ENCODE measurements at places on chromosomes 3 and 15. TPM values are rescaled to one million over a fixed set of nuclear protein-coding genes. Genes with fewer than 3 reads are reported as not detected.

Gene PAK2
- 116 TPM for total RNA-seq

Gene NME9
- not detected for total RNA-seq

Gene HLTF
- 15.9 TPM for total RNA-seq

Gene ALCAM
- 14.0 TPM for total RNA-seq

Gene VPS8
- 59.8 TPM for total RNA-seq

DNA sequence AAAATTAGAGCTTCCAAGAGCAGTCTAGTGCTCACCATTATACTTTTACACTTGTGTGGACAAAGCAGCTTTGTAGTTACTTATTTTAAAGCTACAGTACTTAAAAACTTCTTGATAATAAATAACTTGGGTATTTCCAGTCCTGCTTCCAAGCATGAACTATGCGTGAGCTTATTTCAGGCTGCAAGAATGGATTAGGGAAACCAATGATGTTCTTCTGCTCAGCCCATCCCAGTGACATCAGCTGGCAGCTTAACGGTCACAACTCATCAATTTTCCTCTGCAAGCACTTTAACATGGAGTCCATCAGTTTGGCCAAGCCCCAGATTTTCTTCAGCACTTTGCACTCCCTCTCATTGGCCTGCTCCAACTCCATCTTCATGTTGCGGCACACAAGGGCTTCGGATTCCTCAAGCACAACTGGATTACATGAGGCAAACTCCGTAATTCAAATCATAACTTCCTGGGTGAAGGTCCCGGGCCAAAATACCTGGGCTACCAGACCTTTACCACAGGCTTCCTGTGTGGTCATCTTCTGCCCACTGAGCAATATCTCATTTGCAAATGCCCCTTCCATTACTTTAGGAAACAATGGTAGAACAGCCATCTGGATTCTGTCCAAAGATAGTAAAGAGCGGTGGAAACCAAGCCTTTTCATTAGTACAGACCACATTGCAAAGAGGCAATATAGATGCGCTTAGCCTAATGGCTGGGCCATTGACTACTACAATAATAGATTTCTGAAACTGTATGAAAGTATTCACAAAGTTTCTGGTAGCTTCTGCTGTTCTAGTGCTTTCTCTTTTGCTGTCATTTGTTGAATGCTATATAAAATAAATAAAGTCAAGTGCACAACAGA, 87.5 kb upstream of the DAZL start:
- peaks cover 10% of the 10 kb centered on the region for H3K4me1 ChIP-seq
- no peak overlapping the region for H3K4me3 ChIP-seq
- H3K27ac ChIP-seq, result no peak overlapping the region
- H3K27me3 ChIP-seq, result peaks cover 3% of the 10 kb centered on the region

DNA sequence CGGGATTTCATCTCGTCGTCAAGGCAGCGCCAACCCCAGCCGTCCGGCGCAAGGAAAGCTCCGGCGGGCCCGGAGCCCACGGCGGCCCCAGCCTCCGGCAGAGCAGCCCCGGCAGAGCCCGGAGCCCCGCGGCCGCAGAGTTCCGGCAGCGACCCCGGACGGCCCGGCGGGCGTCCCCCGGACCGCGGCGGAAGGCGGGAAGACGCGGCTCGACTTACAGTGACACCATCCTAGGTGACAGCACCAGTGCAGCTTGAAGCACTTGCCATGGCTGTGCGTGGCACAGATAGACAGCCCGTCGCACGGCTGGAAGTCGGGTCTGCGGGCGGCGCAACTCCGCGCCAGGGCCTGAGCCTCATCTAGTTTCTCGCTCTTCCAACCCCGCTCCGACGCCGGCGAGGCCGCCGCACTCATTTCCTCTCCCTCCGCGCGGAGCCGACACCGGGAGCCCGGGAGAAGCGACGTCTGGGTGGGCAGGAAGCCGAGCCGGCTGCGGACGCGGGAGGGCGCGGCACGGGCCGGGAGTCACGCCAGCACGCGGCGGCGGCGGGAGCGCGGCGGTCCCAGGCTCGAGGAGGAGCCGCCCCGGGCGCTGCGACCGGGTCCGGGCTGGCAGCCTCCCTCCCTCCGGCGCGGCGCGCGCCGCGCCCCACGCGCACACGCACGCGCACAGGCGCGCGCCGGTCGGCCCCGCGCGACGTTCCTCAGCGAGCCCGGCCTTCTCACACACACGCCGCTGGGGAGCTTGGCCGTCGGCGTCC, at the start of gene C3orf70:
Gene C3orf70 (minus strand): TSS at position 651 of the 761 bp plus-strand sequence. CDS start 237 bp downstream, at position 414.
- no peak within 1 kb of the TSS for H3K27ac ChIP-seq
- H3K27me3 ChIP-seq, result peaks cover 6% of the 10 kb centered on the region
- DNase-seq, result peak; percentile 51
- peaks cover 2% of the 10 kb centered on the region for H3K4me1 ChIP-seq
- no peaks in the 10 kb centered on the region for H3K36me3 ChIP-seq

- peaks cover 13% of the 10 kb centered on the region for H3K36me3 ChIP-seq
- no peak overlapping the region for H3K4me3 ChIP-seq
- DNase-seq, result no peak
- H3K27me3 ChIP-seq, result peaks cover 6% of the 10 kb centered on the region
- peaks cover 15% of the 10 kb centered on the region for H3K4me1 ChIP-seq
- H3K27ac ChIP-seq, result no peak overlapping the region
These were observed 158.8 kb upstream of the IQSEC1 start for GRCh38 chr3:13231781-13232666.

DNA sequence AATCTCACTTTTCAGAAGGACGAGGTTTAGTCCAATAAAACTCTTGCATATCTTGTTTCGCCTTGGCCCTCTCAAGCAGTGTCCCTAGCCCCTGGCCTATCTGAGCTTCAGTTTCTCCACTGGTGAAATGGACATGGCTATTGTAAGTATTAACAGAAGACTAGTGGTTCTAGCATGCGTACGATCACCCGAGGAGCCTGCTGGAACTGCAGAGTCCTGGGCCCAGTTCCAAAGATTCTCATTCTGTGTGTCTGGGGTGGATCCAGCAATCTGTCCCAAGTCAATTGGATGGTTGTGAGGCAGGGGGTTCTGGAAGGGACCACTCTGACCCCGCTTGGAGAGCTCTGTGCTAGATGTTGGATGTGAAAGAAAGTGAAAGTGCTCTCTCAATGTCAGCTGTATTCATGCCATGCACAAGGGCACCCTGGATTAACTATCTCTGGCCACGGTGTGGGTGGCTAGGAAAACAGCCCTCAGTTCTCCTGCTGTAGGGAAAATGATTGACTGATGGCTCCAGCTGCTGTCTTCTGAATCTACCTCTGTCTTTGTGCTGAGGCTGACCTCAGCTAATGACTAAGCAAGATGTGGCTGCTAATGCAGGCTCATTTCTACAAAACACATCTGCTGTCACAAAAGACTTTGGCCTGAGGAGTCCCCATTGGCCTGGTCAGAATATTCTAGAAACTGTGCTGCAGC, 1.9 kb upstream of the PLA1A start:
- DNase-seq, result no peak
- H3K36me3 ChIP-seq, result no peaks in the 10 kb centered on the region
- no peak overlapping the region for H3K27ac ChIP-seq
- no peaks in the 10 kb centered on the region for H3K27me3 ChIP-seq

DNA sequence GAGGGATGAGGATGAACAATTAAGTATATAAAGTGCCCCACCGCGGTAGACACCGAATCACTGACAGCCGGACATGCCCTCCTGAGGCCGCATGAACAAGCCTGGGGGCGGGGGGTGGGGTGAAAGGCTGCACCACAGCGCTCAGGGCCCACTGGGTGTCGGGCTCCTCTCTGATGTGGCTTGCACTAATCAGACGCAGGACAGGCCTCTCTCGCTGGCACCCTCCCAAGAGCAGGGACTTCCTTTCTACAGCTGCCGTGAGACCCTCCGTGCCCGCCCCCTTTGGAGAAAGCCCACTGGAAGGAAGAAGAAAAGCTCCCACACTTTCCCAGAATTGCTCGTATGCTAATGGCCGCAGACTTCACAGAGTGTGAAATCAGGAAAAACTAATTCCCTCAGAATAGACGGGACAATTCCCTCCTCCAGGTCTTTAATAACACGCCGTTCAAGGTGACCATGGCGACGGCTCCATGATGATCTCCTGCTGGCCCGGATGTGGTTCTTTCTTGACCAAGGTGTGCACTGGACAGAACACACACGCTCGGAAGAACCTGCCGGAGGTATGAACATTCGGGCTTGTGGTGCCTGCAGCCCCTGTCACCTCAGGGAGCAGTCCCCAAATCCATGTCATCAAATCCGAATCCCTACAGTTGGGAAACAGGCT, 32.0 kb downstream of the IQSEC1 start:
- DNase-seq, result no peak
- H3K4me1 ChIP-seq, result no peaks in the 10 kb centered on the region
- peaks cover 15% of the 10 kb centered on the region for H3K27me3 ChIP-seq
- H3K27ac ChIP-seq, result no peak overlapping the region

GRCh38 chr3:127325629-127325961, 37.7 kb upstream of the PRR20G start:
- no peak overlapping the region for H3K27ac ChIP-seq
- peaks cover 2% of the 10 kb centered on the region for H3K4me1 ChIP-seq
- no peak for DNase-seq
- H3K4me3 ChIP-seq, result no peak overlapping the region
- H3K36me3 ChIP-seq, result peaks cover 6% of the 10 kb centered on the region
- H3K27me3 ChIP-seq, result peaks cover 3% of the 10 kb centered on the region

- no peaks in the 10 kb centered on the region for H3K27me3 ChIP-seq
- no peaks in the 10 kb centered on the region for H3K4me1 ChIP-seq
- no peak overlapping the region for H3K4me3 ChIP-seq
- DNase-seq, result no peak
- no peak overlapping the region for H3K27ac ChIP-seq
These were observed 41.7 kb upstream of the PRR23E start for GRCh38 chr3:127151251-127151564.

- H3K27ac ChIP-seq, result no peak overlapping the region
- H3K27me3 ChIP-seq, result no peaks in the 10 kb centered on the region
- H3K4me1 ChIP-seq, result peaks cover 17% of the 10 kb centered on the region
- DNase-seq, result no peak
These were observed 265.3 kb upstream of the TGFBR2 start for GRCh38 chr3:30341079-30341478.

GRCh38 chr3:194255252-194256039, 95.7 kb downstream of the CPN2 start:
- H3K27me3 ChIP-seq, result peaks cover 9% of the 10 kb centered on the region
- H3K4me1 ChIP-seq, result peaks cover 29% of the 10 kb centered on the region
- DNase-seq, result peak; percentile 76
- H3K27ac ChIP-seq, result peak overlapping the region; percentile 93
- no peaks in the 10 kb centered on the region for H3K36me3 ChIP-seq
- H3K4me3 ChIP-seq, result no peak overlapping the region

GRCh38 chr3:171155122-171155700, 128.7 kb upstream of the SLC2A2 start:
- H3K36me3 ChIP-seq, result peaks cover 33% of the 10 kb centered on the region
- DNase-seq, result no peak
- H3K4me3 ChIP-seq, result no peak overlapping the region
- H3K27me3 ChIP-seq, result peaks cover 4% of the 10 kb centered on the region
- H3K27ac ChIP-seq, result no peak overlapping the region

- peak; percentile 90 for DNase-seq
- peaks cover 6% of the 10 kb centered on the region for H3K4me1 ChIP-seq
- H3K27me3 ChIP-seq, result peaks cover 13% of the 10 kb centered on the region
- no peaks in the 10 kb centered on the region for H3K36me3 ChIP-seq
- H3K4me3 ChIP-seq, result peak overlapping the region; percentile 89
- no peak overlapping the region for H3K27ac ChIP-seq
These were observed 744 bp upstream of the ALDH1A2 start for GRCh38 chr15:58066042-58066867.

DNA sequence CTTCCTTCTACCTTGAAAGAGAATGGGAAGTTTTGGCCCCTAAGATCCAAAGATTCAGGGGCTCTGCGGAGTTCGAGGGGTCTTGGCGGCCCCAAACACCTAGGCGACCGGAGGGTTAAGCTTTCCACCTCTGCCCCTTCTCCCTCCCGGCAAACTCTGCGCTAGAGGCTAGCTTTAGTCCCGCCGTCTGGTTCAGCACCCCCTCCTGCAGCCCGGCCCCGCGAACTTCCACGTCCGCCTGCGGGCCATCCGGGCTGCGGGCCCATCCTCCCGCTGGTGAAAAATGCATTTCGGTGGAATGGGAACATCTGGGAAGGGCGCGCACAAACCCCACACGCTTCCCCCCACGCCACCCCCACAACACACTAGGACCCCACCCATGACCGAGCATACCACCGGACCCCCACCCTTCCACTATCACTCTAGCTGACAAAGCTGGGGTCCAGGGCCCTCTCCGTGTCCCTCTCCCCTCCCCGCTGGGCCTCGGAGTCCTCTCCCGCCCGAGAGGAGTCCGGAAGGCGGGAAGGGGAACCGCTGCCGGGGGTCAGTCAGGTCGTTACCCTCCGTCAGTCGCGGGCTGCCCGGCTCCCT, 1.0 kb downstream of the SHOX2 start:
- peaks cover 32% of the 10 kb centered on the region for H3K4me1 ChIP-seq
- H3K27me3 ChIP-seq, result peaks cover 40% of the 10 kb centered on the region
- peak; percentile 25 for DNase-seq
- H3K4me3 ChIP-seq, result no peak overlapping the region

Measured in endothelial cell (in vitro differentiated cells).